Pons (tissue), 1 donor: ENCODE measurements at places on chromosomes 7 and 10.

DNA sequence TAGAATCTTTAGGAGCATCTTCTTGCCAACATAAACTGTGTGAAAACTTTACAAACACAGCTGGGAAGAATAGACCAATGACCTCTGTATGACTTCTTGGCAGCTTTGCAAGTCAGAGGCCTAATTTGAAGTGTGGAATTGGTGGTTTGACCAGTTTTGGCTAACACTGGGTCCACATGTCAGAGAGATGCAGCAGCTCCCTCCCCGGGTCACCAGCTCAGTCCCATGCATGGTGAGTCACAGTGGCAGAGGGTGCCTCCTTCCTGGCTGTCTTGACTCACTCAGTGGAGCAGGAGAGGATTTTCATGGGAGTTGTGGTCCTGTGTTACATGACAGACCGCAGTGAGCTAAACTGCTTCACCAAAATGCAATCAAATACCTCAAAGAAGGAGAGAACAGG, 8.2 kb upstream of the STARD3NL start:
- no peak for DNase-seq

- DNase-seq: no peak
Measured at GRCh38 chr7:81051811-81052413, 133.1 kb upstream of the SEMA3C start.

DNA sequence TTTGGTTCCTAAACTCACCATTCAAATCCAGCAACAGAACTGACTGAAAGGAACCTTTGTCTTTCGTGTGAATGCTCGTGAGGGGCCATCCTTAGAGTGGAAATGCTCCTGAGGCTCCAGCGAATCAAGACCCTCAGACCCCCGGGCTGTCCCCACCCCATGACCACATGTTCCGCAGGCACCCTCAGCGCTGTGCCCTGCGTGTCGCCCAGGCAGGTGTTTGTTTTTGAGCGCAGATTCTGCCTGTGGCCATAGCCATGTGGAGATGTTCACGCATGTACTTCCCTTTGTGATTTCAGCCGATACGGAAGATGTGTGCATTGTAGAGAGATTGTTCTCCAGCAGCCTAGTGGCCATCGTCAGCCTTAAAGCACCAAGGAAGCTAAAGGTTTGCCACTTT, 24.2 kb downstream of the WIPI2 start:
- DNase-seq: no peak

DNA sequence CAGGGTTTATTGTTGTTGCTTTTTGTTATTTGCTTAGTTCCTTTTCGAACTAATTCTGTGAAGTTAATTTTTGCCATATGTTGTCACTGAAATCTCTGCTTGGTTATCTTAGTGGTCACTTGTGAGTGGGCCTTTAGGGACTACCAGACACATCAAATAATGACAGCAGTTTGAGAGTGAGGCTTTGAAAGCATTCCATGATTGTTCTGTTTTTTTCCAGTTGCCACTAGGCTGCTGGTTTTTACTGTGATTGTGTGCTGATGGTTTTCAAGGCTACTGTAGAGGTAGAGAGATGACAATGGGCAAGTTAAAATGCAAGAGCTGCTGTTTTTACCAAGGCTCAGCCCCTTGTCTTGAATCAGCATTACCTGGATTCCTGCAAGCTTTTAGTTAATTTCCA, 20.0 kb downstream of the SEPTIN7 start:
- DNase-seq: no peak

DNA sequence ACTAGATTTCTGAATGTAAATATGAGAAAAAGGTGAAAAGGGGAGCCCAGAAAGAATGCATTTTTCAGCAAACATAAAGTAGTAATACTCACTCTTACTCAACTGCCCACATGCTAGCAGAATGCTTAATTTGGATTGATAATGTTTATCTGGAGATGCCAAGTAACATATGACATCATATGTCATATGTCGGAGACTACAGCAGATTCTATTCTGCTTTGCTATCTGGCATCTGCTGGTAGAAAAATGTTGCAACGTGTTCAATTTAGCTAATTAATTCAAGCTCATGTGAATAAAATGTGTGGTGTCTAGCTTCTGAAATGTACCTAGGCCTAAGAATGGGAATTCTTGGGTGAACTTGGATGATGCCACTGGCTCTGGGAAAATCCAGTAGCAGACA, 4.5 kb downstream of the BBIP1 start:
- no peak for DNase-seq

- DNase-seq: no peak
Measured at GRCh38 chr7:158268816-158269535, 318.6 kb downstream of the PTPRN2 start.

GRCh38 chr7:77222065-77222464, 22.4 kb upstream of the FGL2 start:
- DNase-seq: peak; percentile 62

- DNase-seq: no peak
Measured at GRCh38 chr10:94214481-94214893, 148.3 kb downstream of the NOC3L start.

DNA sequence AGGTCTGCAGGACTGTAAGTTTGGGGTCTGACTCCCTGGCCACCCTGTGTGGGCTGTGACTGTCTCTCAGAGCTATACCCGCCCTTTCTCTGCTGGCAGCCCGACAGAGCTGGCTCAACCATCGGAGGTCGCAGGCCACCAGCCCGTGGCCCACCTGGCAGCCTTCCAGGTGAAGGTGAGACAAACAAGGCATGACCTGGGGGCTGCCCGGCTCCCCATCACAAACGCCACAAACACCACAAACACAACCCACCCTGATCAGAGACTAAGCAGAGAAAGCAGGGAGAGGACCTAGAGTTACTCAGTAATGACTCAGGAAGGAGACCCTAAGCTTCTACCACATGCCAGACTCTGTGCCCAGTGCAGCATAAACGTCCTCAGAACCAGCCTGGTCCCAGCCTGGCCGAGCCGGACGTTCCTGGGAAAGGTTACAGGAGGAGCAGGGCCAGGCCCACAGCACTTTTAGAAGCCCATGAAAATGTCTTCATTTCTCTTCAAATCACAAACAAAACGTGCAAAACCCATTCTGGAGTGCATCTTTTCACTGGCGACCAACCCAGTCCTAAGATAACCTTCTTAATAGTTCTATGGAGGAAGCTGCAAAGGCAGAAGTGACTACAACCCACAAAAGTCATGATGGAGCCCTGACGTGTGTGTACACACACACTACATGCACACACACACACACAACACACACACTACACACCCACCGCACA, 66.8 kb downstream of the MKI67 start:
- DNase-seq: no peak

GRCh38 chr7:47292832-47293309, 289.0 kb downstream of the TNS3 start:
- DNase-seq: no peak

DNA sequence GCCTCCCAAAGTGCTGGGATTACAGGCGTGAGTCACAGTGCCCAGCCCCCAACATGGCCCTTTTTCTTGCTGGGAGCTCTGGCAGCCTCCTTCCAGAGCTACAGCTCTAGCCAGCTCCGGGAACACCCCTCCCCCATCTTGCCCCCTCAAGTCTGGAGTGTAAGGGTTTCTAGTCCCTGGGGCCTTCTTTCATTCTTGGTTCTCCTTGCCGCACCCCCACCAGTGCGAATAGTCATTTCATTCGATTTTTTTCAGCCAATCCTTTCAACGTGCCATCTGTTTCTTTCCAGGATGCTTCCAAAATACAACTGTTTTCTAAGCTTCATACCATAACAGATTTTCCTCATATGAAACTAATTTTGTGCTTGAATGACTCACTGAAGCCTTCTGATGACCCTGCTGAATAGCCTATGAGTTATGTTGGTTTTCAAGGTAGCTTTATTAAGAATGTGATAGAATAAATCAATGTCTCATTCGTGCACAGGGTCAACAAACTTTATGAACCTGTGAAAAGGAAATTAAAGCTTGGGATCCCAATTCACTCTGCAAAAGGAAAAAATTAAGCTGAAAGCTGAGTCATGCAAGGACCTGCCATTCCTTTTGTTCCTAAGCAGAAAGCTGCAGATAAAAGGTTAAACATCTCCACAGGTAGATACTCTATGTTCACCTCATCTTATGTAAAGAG, 38.6 kb downstream of the CDC14C start:
- no peak for DNase-seq

- no peak for DNase-seq
Measured at GRCh38 chr10:123117644-123118417, 17.9 kb upstream of the HMX3 start.

DNA sequence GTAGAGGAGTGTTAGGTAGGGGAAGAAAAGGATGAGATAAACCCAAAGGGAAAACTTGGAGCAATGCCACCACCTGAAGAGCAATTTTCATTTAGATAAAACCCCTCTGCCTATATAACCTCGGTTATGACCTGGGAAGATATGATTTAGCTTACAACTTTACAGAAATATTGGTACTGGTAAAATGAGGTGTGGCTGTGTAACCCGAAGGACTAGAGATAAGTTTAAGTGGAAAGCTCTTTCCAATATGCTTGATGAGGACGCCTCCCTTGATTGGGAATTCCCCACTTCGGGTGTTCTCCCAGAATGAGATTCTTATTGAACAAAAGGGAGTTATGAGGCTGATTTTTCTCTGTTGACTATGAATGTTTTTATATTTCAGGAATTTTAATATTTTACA, 109.5 kb upstream of the CDK6 start:
- DNase-seq: no peak

- DNase-seq: no peak
Measured at GRCh38 chr10:98478430-98479222, 31.9 kb upstream of the HPS1 start.

GRCh38 chr10:130453036-130453720, 317.0 kb downstream of the GLRX3 start:
- DNase-seq: no peak

GRCh38 chr7:114358911-114359310, 55.7 kb upstream of the FOXP2 start:
- DNase-seq: no peak

- no peak for DNase-seq
Measured at GRCh38 chr10:130387936-130388580, 251.9 kb downstream of the GLRX3 start.

DNA sequence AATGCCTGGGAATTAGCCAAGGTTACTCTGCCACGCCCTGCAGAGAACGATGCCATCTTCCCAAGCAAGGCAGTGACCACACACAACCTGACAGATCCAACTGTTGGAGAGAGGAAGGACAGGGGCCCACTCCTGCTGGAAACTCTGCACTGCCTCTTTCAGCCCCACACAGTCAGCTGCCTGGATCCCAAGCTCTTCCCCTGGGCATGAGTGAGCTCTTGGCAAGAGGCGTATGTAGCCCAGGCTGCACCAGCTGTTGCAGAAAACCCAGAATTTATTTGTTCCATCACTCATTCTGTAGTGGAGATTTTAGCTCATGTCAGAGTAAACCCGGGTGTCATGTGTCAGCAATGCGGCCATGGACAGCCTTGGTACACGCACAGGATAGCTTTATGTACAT, 135.1 kb upstream of the TRIM24 start:
- DNase-seq: no peak

- DNase-seq: peak; percentile 56
Measured at GRCh38 chr10:91032611-91033206, 111.8 kb upstream of the ANKRD1 start.

DNA sequence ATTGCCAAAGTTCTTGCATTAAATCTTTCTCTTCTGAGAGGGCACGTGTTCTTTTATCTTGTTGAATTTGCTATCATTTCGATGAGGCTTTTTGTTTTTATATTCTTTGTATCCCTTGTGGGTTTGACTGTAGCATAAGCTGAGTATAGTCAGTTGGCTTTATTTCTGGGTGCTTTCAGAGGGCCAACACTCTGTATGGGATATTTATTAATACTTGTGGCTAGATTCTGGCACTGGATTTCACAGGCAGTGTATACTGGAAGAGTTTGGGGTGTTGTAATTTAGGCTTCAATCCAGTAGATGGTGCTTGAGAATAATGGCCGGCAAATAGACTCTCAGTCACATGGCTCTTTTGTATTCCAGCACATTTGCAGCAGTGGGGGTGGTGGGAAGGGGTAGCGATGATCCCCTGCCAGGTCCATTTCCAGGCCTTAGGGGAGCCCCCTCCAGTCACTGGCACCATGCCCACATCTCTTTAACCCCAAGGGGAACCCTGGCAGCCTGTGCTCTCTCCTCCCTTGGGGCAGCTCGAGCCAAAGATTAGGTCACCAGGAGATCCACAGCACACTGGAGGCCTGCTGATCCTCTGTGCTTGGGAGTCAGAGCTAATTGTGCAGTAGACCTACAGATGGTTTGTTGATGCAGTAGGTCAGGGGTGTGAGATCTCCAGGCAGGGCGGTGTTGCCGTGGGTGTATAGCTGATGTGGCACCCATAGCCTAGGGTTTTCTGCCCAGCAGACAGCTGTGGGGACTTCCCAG, 81.8 kb downstream of the PTPN20 start:
- peak; percentile 77 for DNase-seq

DNA sequence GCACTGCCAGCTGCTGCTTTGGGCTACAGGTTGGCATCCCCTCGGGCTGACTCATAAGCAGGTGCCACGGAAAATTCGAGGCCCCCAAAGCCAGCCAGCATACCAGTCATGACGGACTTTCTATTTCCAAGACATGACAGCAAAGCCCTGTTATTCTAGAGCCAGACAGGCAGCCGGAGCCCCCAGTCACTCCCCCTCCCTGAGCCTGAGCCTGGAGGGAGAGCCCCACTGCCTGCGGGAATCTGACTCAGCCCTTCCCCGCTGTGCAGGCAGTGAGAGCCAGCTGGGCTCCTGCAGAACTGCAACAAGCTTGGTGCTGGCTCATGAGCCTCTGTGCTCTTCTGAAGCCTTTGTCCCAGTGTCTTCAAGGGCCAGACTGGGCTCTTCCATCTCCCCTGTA, 15.8 kb downstream of the BTBD16 start:
- peak; percentile 69 for DNase-seq

GRCh38 chr10:87739703-87740102, 78.3 kb downstream of the ATAD1 start:
- no peak for DNase-seq

- DNase-seq: no peak
Measured at GRCh38 chr7:81349044-81349443, 420.8 kb downstream of the HGF start.

DNA sequence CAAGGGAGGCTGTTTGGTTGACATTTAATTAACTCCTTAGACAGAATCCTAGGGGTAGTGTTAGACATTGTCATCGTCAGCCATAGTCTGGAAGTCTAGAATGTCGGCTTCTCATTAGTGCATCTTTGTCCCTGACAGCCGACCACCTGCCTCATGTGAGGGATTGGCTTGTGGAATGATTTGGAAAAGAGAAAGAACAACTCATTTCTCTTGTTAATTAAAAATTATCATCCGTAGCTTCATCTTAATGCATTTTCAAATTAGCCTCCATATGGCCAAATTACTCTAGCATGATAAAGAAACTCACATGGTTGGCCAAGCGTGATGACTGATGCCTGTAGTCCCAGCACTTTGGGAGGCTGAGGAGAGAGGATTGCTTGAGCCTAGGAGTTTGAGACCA, 97.7 kb upstream of the PARD3 start:
- no peak for DNase-seq

- no peak for DNase-seq
Measured at GRCh38 chr7:24175603-24176002, 108.4 kb upstream of the NPY start.

DNA sequence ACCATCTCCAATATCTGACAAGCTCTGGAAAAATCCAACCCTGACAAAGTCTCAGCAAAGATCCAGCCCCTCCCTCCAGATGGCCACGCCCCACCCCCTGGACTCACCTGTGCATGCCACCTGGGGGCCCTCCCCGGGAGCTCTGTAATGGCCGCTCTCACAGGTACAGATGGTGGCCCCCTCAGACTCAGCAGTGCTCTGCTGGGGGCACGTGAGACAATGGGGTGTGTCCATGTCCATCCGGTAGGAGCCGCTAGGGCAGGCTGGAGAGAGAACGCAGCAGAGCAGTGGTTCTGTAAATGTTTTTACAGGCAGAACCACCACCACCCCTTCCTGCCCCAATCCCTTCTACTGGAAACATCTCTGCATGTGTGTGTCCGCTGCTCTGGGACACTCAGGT, 9.5 kb downstream of the EPHA1 start:
- DNase-seq: no peak

GRCh38 chr10:123552760-123553554, 113.2 kb upstream of the GPR26 start:
- no peak for DNase-seq
